SK-MEL-5 (cell line): ENCODE measurements at places on chromosomes 7 and 10.

GRCh38 chr7:134685250-134685649, 38.6 kb downstream of the BPGM start:
- peak; percentile 83 for DNase-seq

DNA sequence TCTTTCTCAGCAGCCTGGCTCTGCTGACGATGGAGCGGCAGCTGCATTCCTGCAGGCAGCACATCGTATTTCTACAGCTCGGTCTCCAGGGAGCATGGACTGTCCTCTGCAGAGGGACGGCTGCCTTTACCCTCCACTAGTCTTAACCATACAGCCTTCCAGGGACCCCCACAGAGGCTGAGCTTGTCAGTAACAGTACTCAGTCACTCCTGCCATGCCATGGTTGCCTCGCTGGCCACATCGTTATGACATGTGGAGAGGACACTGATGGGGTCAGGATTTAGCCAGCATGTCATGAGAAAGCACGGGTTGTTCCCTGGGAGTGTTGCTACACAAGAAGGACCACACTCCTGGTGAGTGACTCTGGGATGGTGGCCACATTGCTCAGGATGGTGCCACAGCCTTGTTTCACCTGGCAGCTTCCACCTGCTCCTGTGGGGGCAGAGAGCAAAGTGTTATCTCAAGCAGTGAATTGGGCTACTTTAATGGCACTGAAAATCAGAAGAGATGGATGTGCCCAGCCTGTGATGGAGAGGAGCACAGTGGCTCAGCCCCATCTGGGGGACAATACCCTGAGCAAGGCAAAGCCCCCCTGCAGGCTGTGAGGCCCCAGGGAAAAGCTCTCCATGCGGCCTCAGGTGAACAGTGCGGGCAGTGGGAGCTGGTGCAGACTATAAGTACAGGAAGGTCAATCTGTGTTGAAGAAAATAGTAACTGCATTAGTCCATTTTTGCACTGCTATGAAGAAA, 443.9 kb downstream of the TCERG1L start:
- no peak for DNase-seq

GRCh38 chr10:121921238-121921931, 6.4 kb downstream of the ATE1 start:
- DNase-seq = peak; percentile 94

DNA sequence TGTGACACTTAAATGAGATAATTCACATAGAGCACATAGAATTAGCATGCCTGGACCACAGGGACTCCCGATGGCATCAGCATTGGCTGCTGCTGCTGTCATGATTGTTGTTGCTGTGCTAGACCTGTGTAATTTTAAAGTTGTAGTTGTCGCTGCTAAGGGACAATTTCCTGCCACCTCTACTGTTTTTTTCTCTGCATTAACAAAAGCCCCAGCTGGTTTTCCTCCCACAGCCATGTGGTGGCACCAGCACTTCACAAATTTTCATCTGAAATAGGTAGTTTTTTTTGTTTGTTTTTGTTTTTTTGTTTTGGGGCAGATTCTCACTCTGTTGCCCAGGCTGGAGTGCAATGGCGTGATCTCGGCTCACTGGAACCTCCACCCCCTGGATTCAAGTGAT, 25.4 kb upstream of the PRXL2A start:
- peak; percentile 65 for DNase-seq

- DNase-seq = no peak
Observed at GRCh38 chr10:7225133-7225532, 185.7 kb downstream of the SFMBT2 start.

DNA sequence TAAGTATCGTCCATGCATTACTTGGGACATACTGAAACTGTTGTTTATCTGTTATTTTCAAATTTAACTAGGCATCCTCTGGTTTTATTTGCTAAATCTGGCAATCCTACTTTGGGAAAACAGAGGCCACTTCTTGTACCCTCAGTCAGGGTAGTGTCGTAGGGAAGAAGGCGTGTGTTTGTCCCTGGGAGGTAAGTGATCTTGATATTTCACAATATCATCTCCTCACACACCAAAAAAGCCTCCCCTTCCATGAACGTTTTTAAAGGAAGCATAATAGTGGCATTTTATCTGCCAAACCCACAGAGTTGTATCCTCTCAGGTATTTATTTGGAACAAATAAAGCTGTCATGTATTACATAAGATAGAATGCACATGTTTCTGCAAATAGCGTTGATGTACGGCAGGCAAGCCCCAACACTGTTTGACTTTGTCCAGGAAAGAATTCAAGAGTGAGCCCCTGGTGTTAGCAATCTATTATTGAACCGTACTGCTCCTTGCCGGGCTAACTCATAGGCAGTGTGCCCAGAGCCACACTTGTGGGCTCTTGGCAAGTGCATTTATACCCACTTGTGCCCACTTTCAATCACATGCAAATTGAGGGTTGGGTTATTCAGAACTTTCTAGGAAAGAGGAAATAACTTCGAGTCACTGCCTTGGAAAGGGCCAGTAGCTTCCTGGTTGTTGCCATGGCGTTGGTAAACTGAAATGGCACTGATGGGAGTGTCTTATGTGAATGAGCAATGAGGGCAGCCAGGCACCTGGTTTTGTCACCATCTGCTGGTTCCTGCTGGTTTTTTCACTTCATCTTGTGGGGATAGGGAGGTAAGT, 266.0 kb downstream of the USP6NL start:
- DNase-seq = peak; percentile 57

- no peak for DNase-seq
Observed at GRCh38 chr7:27138472-27138871, 5.0 kb downstream of the HOXA5 start.

GRCh38 chr7:107667341-107667740, 6.7 kb downstream of the SLC26A4 start:
- no peak for DNase-seq

- no peak for DNase-seq
Observed at GRCh38 chr10:74871595-74872382, 45.4 kb downstream of the KAT6B start.

GRCh38 chr7:148095066-148095465, 495.5 kb upstream of the C7orf33 start:
- DNase-seq = no peak

- DNase-seq = no peak
Observed at GRCh38 chr7:116279217-116279616, 68.9 kb downstream of the TES start.

DNA sequence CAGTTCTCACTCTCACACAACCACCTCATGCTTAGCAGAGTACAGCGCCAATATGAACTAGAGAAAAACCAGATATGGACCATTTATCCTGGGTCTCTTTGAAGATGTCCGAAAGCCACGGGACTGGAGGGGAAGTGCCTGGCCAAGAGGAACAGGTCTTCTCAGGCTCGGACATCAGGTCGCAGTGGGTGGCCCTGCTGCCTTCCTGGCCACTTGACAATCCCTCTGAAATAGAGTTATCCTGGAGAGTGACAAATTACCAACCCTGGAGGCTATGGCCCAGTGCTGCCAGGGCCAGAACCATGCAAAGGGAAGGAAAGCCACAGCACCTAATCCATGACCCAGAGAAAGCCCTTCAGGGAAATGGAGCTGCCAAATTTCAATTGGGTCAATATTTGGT, 646.8 kb upstream of the NRP1 start:
- no peak for DNase-seq

DNA sequence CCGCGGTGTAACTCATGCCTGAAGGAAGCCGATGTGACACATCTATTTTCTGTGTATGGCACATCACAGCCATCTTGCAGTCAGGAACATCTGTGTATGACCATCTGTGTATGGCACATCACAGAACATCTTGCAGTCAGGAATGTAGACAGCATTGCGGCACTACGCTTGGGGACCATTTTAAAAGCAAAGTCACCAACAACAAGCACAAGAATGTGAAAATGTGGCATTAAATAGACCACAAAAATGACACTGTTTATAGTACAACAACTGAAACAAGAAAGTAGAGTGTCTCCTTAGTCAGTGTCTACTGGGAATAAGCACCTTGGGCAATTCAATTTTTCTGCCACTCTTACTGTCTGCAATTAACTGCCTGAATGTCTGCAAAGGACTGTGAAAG, 124.4 kb downstream of the HGF start:
- no peak for DNase-seq

GRCh38 chr7:22569586-22570321, 69.8 kb upstream of the STEAP1B start:
- DNase-seq = no peak

DNA sequence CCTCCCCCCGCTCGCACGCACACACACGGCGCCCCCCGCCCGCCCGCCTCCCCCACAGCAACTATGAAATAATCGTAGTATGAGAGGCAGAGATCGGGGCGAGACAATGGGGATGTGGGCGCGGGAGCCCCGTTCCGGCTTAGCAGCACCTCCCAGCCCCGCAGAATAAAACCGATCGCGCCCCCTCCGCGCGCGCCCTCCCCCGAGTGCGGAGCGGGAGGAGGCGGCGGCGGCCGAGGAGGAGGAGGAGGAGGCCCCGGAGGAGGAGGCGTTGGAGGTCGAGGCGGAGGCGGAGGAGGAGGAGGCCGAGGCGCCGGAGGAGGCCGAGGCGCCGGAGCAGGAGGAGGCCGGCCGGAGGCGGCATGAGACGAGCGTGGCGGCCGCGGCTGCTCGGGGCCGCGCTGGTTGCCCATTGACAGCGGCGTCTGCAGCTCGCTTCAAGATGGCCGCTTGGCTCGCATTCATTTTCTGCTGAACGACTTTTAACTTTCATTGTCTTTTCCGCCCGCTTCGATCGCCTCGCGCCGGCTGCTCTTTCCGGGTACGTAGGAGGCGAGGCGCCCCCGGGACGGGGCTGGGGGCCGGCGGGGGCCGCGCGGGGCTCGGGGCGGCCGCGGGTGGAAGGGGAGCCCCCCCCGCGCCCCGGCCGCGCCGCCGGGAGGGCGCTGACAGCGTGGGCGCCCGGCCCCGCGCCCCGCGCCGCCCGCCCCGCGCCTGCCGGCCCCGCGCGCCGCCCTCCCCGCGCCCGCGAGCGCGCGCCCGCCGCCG, 441 bp downstream of the BMI1 start:
- DNase-seq = peak; percentile 56

DNA sequence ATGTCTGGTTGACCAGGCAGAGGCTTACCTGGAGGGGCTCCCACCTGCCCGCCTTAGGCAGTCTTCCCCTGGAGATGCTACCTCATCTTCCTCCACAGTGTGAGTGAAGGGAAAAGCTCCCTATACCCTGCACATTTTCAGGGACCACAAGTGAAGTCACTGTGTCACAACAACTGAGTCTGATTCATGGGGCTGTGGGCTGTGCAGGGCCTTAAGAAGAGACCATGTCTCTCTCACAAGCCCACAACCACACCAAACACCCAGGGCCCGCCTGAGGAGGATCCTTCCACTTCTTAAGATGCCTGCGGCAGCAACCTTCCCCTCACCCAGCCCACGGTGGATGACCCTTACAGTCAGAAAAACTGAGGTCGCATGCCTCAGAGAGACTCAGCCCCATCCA, 118.3 kb downstream of the KMT2E start:
- no peak for DNase-seq

DNA sequence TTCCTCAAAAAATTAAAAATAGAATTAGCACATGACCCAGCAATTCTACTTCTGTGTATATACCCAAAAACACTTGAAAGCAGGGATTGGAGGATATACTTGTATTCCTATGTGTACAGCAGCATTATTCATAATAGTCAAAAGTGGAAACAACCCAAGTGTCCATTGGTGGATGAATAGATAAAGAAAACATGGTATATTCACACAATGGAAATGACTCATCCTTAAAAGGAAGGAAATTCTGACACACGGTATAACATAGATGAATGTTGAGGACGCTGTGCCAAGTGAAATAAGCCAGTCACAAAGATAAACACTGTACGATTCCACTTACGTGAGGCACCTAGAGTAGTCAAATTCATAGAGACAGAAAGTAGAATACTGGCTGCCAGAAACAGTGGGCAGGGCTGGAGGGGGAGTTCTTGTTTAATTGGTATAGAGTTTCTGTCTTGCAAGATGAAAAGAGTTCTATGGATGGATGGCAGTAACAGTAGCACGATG, 26.6 kb upstream of the KAT6B start:
- no peak for DNase-seq

DNA sequence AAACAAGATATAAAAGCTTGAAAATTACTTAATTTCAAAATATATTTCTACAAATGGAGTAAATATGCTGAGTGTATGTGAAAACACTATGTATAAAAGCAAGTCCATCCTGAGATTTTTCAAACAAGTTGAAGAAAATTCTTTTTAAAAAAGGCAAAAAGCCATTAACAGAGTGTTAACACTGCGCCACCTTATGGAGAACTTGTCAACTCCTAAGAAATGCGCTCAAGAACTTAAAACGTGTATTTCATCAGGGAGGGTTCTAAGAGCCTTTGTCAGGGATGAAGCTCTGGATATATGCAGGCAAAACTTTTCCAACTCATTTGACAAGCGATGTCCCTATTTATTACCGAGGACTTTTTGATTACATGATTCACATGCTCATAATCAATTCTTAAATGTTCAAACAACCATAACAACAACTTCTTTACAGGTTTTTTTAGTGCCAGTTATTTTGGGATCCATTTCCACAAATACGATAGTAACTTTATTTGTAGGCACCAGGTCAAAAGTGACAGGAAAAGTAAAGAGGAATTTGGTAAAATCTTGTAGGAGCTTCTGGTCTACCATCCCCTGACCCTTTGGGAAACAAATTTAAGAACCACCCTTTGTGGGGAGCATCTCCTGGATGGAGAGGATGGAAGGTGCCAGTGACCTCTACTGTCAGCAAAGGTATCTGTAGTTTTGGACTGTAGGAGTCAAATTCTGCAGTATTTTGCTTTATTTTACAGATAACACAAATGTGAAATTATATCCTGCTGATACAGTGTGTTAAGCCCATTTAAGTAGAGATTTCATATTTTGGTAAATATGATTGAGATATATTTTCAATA, 23.2 kb downstream of the CALCR start:
- peak; percentile 82 for DNase-seq

DNA sequence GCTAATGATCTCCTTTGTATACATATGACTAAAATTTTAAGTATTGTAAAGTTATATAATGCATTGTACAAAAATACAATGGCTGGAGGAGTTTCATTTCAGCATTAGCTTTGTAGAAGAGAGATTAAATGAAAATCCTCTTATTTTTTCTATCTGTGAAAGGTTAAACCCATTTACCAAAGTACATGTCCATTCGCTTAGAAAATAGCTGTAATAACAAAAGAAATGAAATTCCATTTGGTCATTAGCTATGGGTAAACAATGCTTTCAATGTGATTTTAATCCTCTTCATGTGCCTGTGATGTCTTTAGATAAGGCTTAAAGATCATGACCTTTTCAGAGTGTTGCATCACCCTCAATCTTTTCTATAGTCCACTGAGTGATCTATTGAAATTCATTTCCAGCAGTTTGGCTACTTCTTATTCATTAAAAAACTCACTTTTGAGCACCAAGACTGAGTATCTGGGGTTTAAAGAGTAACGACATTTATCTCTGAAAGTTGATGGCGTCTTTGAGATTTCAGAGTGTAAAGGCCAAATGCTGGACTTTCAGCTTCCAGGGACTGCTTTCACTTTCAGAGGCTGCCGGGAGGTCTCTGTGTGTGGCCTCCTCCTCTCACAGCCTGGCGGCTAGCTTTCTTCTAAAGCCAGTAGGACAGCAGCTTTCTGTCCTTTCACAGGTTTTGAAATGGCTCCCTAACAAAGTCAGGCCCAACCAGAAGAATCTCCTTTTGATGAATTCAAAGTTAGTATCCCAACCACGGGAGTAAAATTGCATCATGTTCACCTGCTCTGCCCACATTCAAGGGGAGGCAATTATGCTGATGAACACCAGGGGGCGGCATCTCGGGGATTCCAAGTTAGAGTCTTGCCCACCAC, 701.4 kb upstream of the COBL start:
- peak; percentile 86 for DNase-seq

GRCh38 chr10:96995851-96996250, 163.8 kb downstream of the LCOR start:
- peak; percentile 38 for DNase-seq
